WTC11 (cell line): ENCODE measurements at places on chromosomes 5 and 9.

DNA sequence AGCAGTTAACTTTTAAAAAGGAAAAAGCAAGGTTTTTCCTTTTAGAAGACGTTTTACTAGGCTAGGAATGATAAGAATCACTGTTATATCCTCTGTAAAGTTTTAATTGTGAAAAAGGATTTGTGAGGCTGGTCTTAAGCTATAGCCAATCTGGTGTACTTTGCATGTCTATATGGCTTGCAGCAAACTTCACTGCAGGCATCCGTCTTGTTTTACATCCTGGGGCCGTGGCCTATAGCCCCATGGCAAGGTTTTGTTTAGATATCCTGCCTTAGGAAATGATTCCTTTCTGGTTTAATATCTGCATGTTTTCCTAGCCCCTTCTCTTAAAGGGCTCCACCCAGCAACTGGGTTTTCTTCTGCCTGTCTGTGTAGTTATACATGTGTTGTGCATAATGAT, 272.8 kb downstream of the ICE1 start:
- DNase-seq, result no peak

GRCh38 chr9:92686954-92687353, 17.0 kb upstream of the IPPK start:
- peak; percentile 24 for DNase-seq

DNA sequence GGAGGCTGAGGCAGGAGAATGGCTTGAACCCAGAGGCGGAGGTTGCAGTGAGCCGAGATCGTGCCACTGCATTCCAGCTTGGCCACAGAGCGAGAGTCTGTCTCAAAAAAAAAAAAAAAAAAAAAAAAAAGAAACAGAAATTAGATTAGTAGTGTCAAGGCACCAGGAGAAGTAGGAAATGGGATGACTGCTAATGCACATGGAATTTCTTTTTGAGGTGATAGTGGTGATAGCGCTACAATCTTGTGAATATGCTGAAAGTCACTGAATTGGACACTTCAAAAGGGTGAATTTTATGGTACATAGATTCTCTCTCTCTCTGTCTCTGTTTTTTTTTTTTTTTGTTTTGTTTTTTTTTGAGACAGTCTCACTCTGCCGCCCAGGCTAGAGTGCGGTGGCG, 42.1 kb upstream of the SUB1 start:
- no peak for DNase-seq

DNA sequence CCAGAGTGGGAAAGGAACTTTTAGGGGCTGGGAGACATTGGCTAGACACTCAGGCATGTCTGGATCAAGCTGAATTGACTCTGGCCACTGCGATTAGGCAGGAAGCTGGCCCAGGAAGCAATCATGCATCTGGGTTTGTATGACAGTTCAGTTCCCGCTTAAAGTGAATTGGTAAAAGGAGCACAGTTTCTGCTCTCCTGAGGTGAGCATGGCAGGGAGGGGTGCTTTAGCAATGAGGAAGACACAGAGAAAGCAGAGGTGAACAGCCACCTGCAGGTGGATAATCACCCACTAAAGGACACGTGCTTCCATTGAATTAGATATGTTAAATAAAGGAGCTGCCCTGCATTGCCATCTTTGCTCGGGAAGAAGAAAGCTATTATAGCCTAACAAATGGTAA, 248.1 kb upstream of the MAP3K1 start:
- DNase-seq, result no peak

- no peak for DNase-seq
Observed at GRCh38 chr5:65061974-65062353, 293.2 kb downstream of the CWC27 start.

GRCh38 chr5:59473611-59474010, 419.9 kb downstream of the PDE4D start:
- DNase-seq, result no peak

- DNase-seq, result no peak
Observed at GRCh38 chr5:5885782-5886181, 463.3 kb downstream of the ICE1 start.

DNA sequence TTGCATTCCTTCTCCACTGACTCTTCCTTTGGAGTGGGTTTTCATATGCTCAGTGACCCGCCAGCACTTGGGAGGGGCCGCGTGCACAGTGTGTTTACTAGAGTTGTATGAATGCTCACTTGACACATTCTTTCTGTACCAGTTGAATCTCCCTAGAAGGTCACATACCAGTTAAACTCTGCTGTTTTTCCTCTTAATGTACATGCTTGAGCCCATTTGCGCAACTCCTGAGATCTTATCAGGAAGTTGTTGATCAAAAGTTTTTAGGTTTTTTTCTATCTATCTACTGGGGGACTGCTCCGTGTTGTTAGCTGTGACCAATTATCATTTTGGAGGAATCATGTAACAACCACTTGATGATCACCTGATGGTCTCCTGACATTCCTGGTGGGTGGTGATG, 392.7 kb downstream of the CDH9 start:
- DNase-seq, result no peak

DNA sequence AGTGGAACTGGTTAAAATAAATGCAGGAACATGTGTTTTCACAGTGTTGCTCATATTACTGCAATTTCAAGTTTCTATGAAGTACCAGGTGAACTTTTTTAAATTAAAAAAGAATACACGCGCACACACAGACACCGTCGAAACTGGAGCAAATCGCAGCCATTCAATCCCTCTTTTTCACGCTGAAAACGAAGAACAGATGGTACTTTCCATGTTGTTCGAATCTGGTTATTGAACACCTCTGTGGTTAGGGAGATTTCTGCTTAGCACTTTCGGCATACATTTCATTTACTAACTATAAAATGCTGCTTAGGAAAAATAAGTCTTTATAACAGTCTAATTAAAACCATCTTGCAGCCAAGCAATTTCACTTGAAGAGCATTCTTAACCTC, 6.8 kb downstream of the ZNF608 start:
- no peak for DNase-seq

GRCh38 chr9:6200761-6201160, 14.8 kb upstream of the IL33 start:
- DNase-seq, result no peak

- no peak for DNase-seq
Observed at GRCh38 chr5:78803353-78803752, 154.8 kb upstream of the LHFPL2 start.

DNA sequence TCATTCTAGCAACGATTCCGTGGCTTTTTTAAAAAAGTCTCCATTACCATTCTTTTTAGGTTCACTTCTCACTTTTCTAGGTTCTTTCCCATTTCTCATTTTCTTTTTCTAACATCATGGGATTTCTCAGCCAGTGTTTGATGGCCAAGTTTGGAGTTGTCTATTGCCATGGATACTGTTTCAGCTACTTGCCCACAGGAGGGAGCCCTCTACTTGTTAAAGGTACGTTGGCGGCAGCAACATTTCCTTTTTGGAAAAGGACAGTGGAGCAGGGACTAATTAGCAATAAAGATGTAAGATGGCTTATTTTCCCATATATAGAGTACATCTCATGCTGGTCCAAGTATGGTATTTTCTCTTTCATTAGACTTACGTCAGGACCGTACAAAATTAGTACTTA, 2257.5 kb upstream of the C9orf72 start:
- peak; percentile 54 for DNase-seq

DNA sequence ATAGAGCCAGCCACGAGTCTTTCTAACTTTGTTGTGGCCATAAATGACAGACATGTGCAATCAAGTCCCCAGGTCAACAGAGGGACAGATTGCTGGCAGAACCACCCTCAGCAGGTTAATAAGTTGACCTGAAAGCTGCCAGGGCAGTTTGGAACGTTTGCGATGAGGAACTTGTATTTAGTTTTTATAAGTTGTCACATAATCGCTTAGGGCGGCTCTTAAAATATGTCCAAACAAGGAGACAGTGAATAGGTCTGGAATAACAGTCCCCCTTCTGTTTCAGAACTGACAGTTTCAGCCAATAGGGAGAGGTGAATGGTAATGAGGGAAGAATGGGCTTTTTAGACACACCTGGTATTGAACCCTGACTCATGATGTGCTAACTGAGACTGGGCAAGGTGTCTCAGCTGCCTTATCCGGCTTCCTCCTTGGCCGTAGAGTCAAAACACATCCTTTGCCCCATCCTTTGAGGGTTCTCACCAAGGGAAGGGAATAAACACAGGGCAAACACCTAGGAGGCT, 33.6 kb upstream of the GABRP start:
- no peak for DNase-seq
